Vagina (tissue), 2 donors: ENCODE measurements at places on chromosomes 12 and 14. TPM values are rescaled to one million over a fixed set of nuclear protein-coding genes. Genes with fewer than 3 reads are reported as not detected.
A peak's percentile ranks its signal among the peaks of the same experiment; 100 is the strongest.

DNA sequence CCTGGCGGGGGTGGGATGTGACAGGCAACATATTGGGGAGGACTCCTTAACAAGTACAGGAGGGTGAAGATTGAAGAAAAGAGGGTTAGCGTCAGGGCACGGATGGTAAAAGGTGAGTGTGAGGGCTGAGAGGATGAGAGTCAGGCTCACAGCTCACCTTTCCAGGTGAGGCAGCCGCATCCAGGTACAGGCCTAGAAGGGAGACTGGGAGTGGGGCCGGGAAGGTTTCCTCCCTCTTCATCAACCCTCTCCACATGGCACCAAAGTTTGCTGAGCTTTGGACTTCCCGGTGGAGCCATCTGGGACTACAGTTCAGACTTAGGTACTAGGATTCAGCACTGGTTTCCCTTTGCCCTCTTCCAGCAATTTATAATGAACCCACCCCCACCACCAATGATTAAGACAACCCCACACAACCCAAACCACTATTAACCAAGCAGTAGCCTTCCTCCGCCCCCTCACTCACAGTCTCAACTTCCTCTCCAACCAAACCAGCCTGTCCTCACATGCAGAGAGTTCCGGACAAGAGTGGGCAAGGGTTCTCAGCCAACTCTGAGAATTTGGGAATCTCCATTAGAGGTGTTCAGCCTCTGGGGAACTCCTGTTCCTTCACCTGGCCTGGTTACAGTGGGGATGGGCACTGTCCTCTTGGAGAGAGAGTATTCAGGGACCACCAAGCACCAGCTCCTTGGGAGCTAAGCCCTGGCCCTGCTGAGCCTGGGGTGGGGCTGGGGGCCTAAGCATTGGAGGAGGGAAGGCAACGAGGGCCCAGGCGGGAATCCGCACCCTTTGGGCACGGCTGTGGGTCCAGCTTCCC, 2.4 kb upstream of the HOXC4 start:
- no peak overlapping the region for H3K4me3 ChIP-seq
- no peak for DNase-seq
- H3K27me3 ChIP-seq: peaks cover 42% of the 10 kb centered on the region
- no peaks in the 10 kb centered on the region for H3K36me3 ChIP-seq
- H3K4me1 ChIP-seq: peaks cover 34% of the 10 kb centered on the region

The NXPH4 gene
- 3.2 TPM for total RNA-seq

DNA sequence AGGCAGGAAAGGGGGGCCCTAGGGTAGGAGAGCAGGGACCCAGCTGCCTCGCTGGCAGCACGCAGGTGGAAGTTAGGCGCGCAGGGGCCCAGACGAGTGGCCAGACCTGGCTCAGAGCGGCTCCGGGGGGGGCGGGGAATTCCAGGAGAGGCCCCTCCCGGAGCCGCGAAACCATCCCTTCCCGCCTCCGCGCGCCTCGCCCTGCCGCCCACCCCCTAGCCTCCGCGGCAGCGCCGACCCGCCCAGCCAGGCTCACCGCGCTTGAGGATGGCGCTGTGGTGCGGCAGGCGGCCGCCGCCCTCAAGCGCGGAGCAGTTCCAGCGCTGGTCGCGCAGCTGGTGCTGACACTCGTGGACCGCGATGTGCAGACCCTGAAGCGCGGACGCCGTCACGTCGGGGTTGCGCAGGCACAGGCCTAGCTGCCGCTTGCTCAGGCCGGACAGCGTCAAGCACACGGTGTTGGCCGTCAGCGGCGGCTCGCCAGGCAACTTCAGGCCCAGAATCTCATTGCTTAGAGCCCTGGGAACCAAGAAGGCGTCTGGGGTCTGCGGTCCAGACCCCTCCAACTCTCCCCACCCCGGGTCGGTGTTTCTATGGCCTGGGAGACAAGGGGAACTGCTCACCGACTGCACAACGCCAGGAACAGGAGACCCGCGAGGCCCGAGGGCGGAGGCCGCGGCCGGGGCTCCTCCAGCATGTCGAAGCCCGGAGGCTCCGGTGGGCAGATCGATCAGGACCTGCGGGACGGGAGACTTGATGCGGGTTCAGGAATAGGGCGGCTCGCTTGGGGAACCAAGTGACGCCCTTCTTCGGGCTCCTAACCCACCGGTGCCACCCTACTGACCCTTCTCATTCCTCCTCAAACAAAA, 1.5 kb downstream of the WNT10B start:
- no peak overlapping the region for H3K27ac ChIP-seq
- H3K36me3 ChIP-seq: no peaks in the 10 kb centered on the region
- H3K27me3 ChIP-seq: no peaks in the 10 kb centered on the region
- DNase-seq: no peak
- H3K4me3 ChIP-seq: peak overlapping the region; percentile 10
- H3K4me1 ChIP-seq: peaks cover 37% of the 10 kb centered on the region

- peak overlapping the region; percentile 68 for H3K4me3 ChIP-seq
- no peak for DNase-seq
- H3K4me1 ChIP-seq: peaks cover 25% of the 10 kb centered on the region
- no peaks in the 10 kb centered on the region for H3K27me3 ChIP-seq
- peak overlapping the region; percentile 86 for H3K27ac ChIP-seq
These were observed 565 bp upstream of the KLHL42 start for GRCh38 chr12:27779416-27779919.

The SMOC1 gene
- 9.8 TPM for total RNA-seq

The NRIP2 gene
- 1.2 TPM for total RNA-seq

DNA sequence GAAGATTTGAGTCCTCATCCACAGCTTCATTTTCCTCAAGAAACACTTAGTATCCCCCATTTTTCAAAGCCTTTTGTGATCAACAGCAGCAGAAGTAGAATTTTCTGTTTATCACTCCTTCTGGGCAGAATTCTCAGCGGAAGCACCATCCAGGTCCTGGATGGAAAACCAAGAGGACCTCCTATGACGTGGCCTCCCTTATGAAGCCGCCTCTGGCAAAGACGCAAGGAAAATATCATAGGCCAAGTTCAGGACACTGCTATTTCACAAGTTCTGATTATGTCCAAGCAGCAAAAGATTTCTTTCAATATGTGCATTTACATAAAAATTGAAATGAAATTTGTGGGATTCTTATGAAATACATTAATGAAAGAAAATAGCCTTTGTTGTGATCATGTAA, 315.0 kb downstream of the SEC23A start:
- H3K4me3 ChIP-seq: no peak overlapping the region
- H3K4me1 ChIP-seq: no peaks in the 10 kb centered on the region
- DNase-seq: no peak

- DNase-seq: no peak
- no peaks in the 10 kb centered on the region for H3K36me3 ChIP-seq
- H3K4me3 ChIP-seq: no peak overlapping the region
- H3K27ac ChIP-seq: no peak overlapping the region
These were observed 6.5 kb upstream of the DRAM1 start for GRCh38 chr12:101870925-101871324.

The NPFF gene
- total RNA-seq: not detected

The NOVA1 gene
- total RNA-seq: 35.1 TPM

The CNIH1 gene
- total RNA-seq: 124 TPM

- DNase-seq: no peak
- no peak overlapping the region for H3K27ac ChIP-seq
- H3K4me3 ChIP-seq: no peak overlapping the region
- H3K36me3 ChIP-seq: no peaks in the 10 kb centered on the region
These were observed 37.3 kb downstream of the RFLNA start for GRCh38 chr12:124332058-124332672.

DNA sequence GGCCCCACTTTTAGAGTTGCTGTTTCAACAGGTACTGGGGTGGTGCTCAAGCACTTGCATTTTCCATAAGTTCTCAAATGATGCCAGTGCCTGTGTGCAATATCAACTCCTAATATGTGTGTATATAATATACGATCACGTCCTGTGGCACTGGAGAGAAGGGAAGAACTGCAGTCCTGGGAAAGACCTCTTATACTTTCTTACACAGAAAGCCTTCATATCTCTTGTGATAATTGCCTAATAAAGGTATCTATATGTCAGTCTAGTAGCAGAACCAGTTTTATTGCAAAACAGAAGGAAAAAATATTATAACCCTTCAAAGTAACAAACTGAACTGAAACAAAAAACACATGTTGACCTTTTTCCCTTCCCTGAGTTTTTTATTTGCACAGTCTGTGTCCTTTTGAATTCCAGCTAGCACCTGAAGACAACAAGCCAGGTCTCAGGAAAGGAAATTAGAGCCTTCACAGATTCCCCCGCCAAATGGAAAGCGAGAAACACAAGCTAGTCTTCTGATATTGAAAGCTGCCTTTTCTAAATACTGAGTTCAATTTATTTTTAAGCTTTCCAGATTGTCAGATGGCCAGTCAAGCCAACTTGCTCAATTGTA, 44.4 kb downstream of the IGF1 start:
- no peak for DNase-seq
- H3K36me3 ChIP-seq: no peaks in the 10 kb centered on the region
- no peak overlapping the region for H3K4me3 ChIP-seq
- no peak overlapping the region for H3K27ac ChIP-seq
- H3K4me1 ChIP-seq: peaks cover 59% of the 10 kb centered on the region
- H3K27me3 ChIP-seq: no peaks in the 10 kb centered on the region

- H3K4me1 ChIP-seq: no peaks in the 10 kb centered on the region
- no peaks in the 10 kb centered on the region for H3K36me3 ChIP-seq
- H3K4me3 ChIP-seq: no peak overlapping the region
- no peaks in the 10 kb centered on the region for H3K27me3 ChIP-seq
- no peak overlapping the region for H3K27ac ChIP-seq
These were observed 69.2 kb upstream of the PSMA6 start for GRCh38 chr14:35222872-35223466.

DNA sequence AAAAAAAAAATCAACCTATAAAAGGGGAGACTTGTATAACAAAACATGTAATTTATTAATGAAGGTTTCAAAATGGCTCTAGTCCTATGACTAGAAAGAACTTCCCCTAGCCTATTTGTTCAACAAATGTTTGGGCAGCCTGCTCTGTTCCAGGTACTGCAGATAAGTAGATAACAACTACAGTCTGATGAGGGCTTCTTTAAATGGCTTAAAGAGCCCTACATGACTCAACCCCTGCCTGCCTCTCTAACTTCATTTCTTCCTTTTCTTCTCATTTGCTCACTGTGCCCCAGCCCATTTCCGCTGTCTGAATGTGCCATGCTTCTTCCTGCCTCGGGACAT, 21.5 kb downstream of the ALDH6A1 start:
- no peak overlapping the region for H3K4me3 ChIP-seq
- no peak overlapping the region for H3K27ac ChIP-seq
- H3K36me3 ChIP-seq: no peaks in the 10 kb centered on the region
- no peaks in the 10 kb centered on the region for H3K4me1 ChIP-seq
- H3K27me3 ChIP-seq: no peaks in the 10 kb centered on the region

The KSR2 gene
- total RNA-seq: 0.25 TPM

The SPIC gene
- not detected for total RNA-seq

The KRT2 gene
- total RNA-seq: 2.0 TPM

GRCh38 chr12:89537389-89537788, 11.5 kb upstream of the POC1B start:
- no peaks in the 10 kb centered on the region for H3K36me3 ChIP-seq
- H3K27me3 ChIP-seq: no peaks in the 10 kb centered on the region
- DNase-seq: no peak
- H3K4me1 ChIP-seq: no peaks in the 10 kb centered on the region

The OR6C2 gene
- total RNA-seq: not detected

The DHRS2 gene
- 0.25 TPM for total RNA-seq

DNA sequence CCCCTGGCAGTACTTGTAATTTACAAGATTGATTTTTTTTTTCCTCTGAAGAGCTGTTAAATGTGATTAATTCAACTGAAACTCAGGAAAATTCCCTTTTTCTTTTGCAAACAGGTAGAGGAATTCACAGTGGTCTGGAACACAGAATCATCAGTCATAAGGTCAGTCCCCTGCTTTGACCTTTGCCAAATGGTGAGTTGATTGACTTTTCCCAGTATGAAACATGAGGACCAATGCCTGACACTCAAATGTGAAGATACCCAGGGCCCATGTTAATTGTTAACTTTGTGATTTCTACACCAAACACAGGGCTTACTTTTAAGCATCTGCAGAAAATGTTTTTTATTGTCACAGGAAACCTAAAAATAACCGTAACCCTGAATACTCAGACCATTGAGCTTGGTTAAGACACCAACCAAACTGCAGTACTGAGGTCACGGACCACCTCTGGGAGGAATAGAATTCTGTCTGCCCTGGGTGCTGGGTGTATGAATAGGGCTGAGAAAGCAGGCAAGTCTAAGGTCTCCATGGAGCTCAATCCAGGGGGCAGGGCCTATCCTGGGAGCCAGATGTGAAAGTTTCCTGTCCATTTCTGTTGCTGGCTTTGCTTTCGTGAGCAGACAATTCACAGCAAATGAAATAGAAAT, 192.4 kb downstream of the TMX1 start:
- H3K4me3 ChIP-seq: no peak overlapping the region
- H3K27me3 ChIP-seq: no peaks in the 10 kb centered on the region
- H3K27ac ChIP-seq: no peak overlapping the region
- H3K36me3 ChIP-seq: no peaks in the 10 kb centered on the region

DNA sequence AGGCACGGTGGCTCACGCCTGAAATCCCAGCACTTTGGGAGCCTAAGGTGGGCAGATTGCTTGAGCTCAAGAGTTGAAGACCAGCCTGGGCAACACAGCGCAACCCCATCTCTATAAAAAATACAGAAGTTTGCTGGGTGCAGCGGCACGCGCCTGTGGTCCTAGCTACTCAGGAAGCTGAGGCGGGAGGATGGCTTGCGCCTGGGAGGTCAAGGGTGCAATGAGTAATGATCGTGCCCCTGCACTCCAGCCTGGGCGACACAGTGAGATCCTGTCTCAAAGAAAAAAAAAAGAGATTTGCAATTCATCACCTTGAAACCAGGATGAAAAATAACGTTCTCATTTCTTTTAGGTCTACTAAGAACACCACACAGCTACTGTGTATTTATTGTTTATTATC, 4.0 kb downstream of the STX2 start:
- H3K4me3 ChIP-seq: no peak overlapping the region
- no peak overlapping the region for H3K27ac ChIP-seq
- peaks cover 21% of the 10 kb centered on the region for H3K4me1 ChIP-seq

The HOXC12 gene
- not detected for total RNA-seq

The KRT77 gene
- total RNA-seq: 2.5 TPM

GRCh38 chr12:124698998-124699305, 131.5 kb upstream of the NCOR2 start:
- peaks cover 29% of the 10 kb centered on the region for H3K4me1 ChIP-seq
- no peak overlapping the region for H3K4me3 ChIP-seq
- no peaks in the 10 kb centered on the region for H3K27me3 ChIP-seq
- no peaks in the 10 kb centered on the region for H3K36me3 ChIP-seq

DNA sequence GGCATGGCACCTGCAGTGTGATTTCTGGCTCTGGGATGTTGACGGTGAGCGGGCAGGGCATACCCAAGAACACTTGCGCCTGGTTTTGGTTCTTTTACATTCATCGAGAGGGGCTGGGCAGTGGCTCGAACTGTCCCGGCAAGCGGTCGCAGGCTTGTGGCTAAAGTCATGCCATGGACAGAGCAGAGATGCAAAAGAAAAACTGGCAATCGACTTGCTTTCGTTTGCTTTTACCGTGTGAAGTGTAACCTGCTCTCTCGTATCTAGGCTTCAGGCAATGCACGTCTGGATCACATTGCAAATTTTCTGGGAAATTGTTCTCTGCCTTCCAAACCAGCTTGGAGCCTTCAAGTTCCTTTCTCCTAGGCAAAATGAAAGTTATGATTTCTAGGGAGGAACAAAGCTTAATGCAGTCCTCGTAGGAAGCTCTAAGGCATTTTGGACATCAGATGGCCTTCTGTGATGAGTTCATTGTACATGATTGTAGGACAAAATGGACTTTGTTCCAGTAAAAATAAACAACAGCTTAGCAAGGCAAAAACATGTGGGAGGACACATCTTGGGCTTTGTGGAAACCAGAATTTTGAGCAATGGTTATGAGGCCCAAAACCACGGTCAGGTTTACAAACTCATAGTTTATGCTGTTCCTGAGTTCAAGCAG, 18.3 kb downstream of the ADGRD1 start:
- peaks cover 21% of the 10 kb centered on the region for H3K4me1 ChIP-seq
- no peak for DNase-seq
- H3K4me3 ChIP-seq: no peak overlapping the region
